Left ventricle myocardium superior (tissue), 1 donor: ENCODE measurements at places on chromosomes 2 and 18. TPM values are rescaled to one million over a fixed set of nuclear protein-coding genes. Genes with fewer than 3 reads are reported as not detected.

The CDK15 gene
- total RNA-seq, result 0.30 TPM

The GALNT3 gene
- 0.17 TPM for total RNA-seq

The FZD7 gene
- 24.6 TPM for total RNA-seq

GRCh38 chr18:12990641-12990966, 558 bp upstream of the CEP192 start:
- DNase-seq, result no peak

DNA sequence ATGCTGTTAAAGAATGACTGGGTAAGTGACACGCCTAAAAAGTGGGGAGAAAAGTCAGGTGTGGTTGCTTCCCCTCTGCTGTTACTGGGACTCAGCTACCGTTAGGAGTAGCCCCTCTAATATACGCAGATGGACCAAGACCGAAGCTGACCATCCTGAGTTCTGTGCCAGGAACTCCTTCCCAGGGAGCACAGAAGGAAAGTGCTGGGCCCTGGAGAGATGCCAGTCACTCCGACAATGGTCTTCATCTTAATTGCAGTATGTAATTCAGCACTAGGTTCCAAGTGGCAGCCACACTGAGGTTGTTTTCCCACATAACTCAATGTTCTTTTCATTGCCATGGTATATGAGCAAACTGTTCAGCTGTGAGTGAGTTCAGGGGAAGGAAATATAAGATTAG, 19.6 kb upstream of the TMEM200C start:
- DNase-seq, result no peak

DNA sequence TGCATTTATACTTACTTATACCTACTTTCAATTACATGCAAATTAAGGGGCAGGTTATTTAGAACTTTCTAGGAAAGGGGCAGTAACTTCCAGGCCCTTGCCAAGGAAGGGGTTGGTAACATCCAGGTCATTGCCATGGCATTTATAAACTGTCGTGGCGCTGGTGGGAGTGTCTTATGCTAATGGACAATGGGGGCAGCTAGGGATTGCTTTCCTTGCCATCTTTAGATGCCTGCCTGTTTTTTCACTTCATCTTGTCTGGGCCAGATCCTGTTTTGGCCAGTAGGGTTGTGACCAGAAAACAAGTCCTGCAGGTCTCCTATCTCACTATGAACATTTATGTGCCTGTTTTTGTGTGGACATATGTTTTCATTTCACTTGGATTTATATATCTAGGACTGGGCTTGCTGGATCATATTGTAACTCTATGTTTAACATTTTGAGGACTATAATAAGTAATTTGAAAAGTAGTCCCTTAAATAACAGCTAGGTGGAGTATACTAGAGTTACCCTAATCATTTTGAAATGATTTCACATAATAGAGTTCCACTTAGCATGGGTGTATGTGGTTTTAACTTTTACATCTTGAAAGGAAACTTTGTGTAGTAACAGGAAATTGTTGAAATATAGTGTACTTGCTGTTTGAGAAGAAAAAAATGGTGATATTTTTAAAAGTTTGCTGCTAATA, 56.1 kb downstream of the LCLAT1 start:
- no peak for DNase-seq

The CKAP2L gene
- total RNA-seq, result 0.10 TPM

The HOXD12 gene
- total RNA-seq, result not detected

DNA sequence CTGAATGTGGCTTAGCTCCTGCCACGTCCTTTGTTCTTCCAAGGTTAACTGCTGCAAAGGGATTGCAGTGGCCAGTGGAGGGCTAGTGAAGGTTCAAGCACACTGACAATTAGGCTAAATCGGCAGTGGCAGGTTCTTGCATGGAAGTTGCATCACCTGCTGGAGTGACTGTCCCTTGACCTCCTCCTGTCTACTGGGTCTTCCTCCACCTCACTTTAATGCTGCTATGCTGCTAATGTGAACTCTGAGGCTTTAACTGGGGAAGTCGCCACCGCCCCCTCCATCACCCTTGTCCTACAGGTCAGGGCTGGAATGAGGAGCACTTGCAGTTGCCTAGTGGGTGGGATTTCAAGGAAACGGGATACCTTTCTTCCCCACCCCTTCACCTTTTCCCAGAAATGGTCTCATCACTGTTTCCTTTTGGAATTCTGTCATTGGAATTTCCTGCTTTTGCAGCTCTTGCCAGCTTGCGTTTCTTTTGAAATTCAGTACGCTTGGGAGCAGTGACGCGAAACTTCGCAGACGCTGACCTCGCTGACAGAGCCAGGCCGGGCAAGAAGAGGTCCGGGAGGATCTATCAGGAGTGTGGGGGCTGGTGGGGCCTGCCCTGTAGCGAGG, 150.3 kb downstream of the SH3RF3 start:
- DNase-seq, result peak; percentile 32

DNA sequence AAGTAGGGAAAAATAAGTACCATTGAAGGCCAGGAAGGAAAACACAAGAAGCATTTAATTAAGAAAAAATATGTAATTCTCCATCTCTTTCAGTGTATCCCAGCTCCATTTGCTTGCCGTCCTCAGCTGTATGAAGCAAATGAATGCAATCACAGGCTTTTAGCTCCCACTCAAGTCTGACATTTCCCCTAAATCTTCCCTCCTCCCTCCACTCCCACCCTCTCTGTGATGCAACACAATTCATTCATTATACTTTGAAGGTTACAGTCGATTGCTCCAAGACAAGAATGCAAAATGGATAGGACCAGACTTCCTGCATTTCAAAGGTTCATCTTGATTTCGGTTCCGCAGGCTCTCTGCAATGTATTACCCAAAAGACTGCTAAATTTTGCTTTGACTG, 172.7 kb upstream of the SERPINE2 start:
- DNase-seq, result no peak

DNA sequence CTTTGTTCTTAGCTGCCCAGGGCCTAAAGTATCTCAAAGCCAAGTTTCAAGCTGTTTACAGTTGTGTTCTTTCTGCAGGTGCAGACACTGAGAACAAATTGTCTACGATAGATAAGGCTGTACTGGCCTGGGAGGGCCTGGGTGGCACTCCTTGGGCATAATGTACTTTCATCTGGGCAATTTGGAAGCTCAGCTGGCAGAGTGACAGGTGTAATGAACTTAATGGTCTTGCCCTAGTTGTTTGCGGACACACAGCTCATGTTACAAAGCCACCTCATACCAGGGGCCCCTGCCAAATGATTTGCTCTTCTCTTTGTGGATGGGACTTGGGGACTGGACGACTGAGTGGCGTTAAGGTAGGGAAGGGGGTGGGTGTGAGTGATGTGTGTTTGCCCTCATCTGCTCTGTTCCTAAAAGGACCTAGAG, 4.3 kb downstream of the LDLRAD4 start:
- peak; percentile 51 for DNase-seq

- DNase-seq, result no peak
Measured at GRCh38 chr2:28594000-28594331, 98.1 kb downstream of the PLB1 start.

- DNase-seq, result no peak
Measured at GRCh38 chr2:20027260-20027677, 14.8 kb upstream of the MATN3 start.

DNA sequence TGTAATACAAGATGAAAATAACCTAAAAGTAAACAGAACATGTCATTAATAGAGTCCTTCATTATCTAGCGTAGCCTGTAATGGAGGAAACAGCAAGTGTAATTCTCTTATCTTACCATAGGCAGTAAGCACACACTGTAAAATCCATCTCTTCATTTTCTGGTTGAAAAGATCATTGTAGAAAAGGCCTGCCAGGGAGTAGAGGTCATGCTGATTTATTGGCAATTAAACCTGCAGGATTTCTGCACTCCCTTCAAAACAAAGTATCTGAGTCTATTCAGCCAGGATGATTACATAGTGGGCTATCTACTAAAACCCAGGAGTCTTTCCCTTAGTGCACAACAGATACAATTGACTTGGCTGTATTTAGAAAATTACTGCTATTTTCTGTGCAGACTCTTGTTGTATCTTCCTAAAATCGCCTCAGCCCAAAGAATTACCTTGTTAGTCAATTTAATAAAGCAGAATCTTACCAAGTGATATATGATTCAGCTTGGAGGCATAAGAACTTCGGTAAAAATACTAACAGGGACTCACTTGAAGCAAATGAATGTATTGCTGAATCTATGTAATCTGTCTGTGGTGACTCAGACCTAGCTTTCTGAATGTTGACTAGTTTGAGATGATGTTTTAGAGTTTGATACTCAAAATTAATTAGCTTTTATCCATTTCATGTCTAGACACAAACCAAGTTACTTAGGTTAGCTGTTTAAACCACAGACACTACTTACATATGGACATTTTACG, 250.4 kb upstream of the STON1 start:
- no peak for DNase-seq

- DNase-seq, result no peak
Measured at GRCh38 chr2:53098696-53099078, 668.9 kb upstream of the CHAC2 start.

The TTR gene
- total RNA-seq, result not detected

- DNase-seq, result no peak
Measured at GRCh38 chr2:118269408-118270051, 181.3 kb downstream of the INSIG2 start.

DNA sequence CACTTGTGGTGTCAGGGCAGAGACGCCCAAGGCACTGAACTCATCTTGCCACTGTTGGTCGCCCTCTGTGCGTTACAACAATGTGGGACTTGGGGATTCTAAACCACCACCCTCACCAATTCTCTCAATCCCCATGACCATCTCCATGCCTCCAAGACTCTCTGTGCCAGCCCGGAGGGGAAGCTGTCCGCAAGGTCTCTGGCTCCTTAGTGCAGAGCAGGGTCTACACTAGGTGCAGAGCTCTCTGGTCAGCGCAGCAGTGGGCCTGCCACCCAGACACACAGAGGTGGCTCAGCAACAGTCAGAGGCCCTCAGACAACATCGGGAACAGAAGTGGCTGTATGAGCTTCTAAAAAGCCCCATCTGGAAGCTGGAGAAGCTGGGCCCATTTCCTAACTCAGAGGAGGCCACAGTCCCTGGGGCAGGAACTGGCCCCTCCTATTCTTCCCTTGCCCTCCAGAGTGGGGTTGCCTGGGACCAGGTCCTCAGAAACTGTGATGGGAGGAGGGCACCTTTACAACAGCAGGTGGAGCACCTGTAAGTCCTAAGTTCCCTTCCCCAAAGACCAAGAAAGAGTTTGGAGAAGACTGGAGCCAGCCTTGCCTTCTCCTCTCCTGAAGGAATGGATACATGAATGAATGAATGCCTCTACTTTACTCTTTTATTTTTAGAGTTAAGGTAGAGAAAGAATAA, 37.7 kb downstream of the SERTAD2 start:
- DNase-seq, result no peak

The CFAP53 gene
- total RNA-seq, result not detected

The SP140L gene
- 5.7 TPM for total RNA-seq

The KCNG2 gene
- total RNA-seq, result not detected

DNA sequence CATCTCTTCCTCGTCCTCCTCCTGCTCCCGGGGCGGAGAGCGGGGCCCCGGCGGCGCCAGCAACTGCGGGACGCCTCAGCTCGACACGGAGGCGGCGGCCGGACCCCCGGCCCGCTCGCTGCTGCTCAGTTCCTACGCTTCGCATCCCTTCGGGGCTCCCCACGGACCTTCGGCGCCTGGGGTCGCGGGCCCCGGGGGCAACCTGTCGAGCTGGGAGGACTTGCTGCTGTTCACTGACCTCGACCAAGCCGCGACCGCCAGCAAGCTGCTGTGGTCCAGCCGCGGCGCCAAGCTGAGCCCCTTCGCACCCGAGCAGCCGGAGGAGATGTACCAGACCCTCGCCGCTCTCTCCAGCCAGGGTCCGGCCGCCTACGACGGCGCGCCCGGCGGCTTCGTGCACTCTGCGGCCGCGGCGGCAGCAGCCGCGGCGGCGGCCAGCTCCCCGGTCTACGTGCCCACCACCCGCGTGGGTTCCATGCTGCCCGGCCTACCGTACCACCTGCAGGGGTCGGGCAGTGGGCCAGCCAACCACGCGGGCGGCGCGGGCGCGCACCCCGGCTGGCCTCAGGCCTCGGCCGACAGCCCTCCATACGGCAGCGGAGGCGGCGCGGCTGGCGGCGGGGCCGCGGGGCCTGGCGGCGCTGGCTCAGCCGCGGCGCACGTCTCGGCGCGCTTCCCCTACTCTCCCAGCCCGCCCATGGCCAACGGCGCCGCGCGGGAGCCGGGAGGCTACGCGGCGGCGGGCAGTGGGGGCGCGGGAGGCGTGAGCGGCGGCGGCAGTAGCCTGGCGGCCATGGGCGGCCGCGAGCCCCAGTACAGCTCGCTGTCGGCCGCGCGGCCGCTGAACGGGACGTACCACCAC, 2.1 kb downstream of the GATA6 start:
- DNase-seq, result peak; percentile 55

The LIMS1 gene
- total RNA-seq, result 74.3 TPM

GRCh38 chr2:104429639-104430358, 424.1 kb upstream of the POU3F3 start:
- no peak for DNase-seq

The SH2D6 gene
- not detected for total RNA-seq

DNA sequence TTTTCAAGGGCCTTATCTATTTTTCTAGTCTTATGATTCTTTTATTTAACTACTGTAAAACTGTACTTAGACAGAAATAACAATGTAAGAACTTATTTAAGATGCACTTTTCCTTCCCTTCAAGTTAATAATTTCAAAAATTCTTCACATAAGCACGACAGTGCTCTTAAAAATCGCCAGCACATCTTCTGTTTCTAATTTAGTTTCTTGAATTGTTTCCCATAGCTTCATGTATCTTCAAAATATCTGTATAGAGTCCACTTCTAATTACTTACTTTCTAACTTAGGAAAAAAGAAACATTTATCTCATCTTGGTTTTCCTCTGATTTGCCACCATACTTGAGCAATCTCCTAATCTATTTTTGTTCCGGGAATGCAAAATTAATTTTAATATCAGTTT, 196.1 kb downstream of the BABAM2 start:
- DNase-seq, result no peak

GRCh38 chr2:190877436-190877835, 3.2 kb upstream of the GLS start:
- no peak for DNase-seq

The ABHD1 gene
- 2.0 TPM for total RNA-seq

GRCh38 chr2:121282800-121283385, 2.1 kb downstream of the TFCP2L1 start:
- DNase-seq, result no peak

The TCF7L1 gene
- total RNA-seq, result 7.1 TPM

GRCh38 chr18:80184243-80184772, 63.0 kb downstream of the PARD6G start:
- DNase-seq, result no peak

GRCh38 chr2:147846412-147847081, 1.7 kb downstream of the ACVR2A start:
- DNase-seq, result no peak

The GREB1 gene
- total RNA-seq, result 8.2 TPM

DNA sequence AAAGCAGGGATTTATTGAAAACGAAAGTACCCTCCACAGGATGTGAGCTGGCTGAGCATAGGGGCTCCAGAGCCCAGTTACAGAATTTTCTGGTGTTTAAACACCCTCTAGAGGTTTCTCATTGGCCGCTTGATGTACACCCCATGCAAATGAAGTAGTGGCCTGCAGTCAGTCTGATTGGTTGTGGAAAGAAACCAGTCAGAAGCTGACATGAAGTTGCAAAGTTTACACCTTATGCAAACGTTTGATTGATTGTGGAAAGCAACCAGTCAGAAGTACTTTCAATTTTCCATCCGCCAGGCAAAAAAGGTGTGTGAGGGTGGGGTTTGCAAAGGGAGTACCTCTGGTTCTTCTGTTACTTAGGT, 62.3 kb downstream of the VWA3B start:
- DNase-seq, result no peak

The SCN2A gene
- 0.30 TPM for total RNA-seq
